ENCODE measurements at places on chromosomes 5 and 9.
A peak's percentile ranks its signal among the peaks of the same experiment; 100 is the strongest.

DNA sequence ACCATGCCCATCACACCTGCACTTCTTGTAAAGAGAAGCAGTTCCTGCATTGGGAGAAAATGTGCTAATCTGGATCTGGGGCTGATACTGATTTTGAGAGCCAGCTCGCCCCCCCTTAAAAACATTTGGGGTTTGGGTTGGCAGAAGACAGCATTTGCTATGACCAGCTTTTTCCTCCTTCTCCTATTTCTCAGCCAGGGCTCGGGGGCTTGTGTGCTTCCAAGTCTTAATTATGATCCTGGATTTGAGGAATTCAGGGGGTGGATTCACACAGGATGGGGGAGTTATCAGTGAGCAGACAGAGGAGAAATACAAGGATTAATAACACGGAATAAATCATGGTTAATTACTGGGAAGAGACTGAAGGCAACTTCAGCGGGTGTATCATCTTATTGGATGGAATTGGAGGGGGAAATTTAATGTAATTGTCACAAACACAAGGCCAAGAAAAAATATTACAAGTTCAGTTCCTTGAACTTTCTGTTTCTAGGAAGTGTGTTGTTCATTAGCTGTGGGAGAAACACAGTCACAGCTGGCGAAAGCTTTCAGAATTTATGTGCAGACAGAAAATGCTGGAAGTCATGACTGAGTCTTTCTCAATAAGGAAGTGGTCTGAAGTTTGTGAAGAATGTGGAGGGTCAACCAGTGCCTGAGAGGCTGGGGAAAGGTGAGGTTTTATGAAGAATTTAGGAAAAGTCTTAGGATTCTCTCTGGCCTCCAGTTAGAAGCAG lies 15.3 kb downstream of the C9orf152 start:
- DNase-seq: peak; percentile 91

DNA sequence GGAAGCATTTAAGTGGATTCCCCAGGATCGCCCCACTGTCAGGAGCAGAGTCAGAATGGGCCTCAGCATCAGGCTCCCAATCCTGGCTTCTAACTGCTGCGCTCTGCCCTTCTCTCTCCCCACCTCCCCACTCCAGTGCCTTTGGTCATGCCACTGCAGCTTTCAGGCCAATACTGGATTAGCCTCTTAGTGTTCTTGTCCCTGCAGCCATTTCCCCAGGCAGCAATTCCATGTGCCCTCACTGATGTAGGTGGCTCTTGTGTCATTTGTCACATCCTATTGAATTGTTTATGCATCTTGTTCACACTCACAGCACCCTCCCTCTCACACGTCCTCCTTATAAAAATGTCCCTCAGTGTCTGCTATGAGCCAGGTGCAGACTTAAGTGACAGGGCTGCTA lies 544.2 kb upstream of the DAP start:
- no peak for DNase-seq

DNA sequence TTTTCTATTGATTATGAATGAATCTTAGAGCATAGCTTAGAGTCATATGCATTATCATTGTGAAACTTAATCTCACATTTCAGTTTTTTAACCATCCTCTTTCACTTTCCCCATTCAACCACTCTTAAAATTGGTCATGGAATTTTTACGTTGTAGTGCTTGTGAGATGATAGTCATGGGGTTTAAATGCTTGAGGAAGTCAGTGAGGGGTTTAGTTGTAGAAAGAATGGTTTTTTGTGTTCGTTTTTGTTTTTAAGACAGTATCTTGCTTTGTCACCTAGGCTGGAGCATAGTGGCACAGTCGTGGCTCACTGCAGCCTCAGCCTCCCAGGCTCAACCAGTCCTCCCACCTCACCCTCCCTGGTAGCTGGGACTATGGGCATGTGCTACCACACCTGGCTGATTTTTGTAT lies 19.6 kb downstream of the UGCG start:
- no peak for DNase-seq

GRCh38 chr9:117714282-117714681 lies 10.1 kb downstream of the TLR4 start:
- DNase-seq: no peak

DNA sequence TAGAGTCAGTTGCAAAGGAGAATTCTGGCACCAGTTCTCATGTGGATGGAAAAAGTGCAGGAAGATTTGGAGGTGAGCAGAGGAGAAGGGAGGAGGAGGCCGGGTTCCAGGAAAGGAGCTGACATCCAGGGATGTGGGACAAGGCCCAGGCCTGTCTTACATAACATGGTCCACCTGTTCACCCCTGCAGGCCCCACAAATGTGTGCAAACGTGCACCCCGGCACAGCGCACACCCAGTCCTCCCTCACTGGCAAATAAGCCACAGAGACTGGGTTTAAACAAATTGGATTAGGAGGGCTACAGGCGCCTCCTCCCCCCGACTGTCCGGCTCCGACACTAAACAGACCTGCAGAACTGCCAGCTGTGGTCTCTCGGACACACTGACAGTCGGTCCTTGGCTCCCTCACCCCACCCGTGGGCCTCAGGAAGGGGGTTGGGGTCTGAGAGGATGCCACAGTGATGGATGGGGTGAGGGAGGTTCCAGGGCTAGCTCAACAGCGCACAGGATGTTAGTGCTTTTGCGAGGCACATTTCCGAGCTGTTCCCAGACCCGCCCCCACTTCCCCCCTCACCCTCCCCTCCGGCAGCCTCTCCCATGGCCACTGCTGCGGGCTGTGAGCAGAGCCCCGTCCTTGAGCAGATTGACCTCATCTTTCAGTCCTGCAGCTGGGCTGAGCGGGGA lies 43.4 kb upstream of the IL17B start:
- DNase-seq: peak; percentile 90

DNA sequence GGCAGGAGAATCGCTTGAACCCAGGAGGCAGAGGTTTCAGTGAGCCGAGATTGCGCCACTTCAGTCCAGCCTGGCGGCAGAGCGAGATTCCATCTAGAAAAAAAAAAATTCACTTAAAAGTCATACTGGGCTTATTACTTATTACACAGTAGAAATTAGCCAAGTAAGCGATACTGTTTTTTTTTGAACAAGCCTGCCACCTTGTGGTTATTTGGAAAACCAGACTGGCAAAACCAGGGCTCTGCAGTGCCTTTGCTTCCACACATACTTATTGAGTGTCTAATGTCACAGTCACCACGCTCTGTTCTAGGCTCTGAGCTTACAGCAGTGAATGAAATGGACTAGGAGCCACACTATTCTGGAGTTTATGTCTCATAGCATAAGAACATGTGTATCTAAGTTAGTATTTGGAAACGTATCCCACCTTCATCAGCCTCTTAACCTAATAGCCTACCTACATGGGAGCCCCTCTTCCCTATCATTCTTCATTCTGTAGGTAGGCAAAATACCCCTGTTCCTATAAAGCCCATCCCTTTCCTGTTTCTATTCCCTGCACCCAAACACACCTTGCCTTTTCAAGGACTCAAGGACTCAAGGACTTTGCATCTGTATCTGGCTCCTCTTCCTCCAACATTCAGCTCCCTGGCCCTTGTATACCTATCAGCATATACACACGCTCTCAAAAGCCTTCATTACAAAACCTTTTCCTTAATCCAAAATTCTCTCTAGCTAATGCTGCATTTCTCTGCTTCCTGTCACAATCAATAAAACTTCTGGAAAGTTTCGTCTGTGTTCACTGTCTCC lies 13.9 kb upstream of the BASP1 start:
- peak; percentile 91 for DNase-seq

GRCh38 chr9:105458404-105458803 lies 10.6 kb downstream of the FSD1L start:
- DNase-seq: no peak

DNA sequence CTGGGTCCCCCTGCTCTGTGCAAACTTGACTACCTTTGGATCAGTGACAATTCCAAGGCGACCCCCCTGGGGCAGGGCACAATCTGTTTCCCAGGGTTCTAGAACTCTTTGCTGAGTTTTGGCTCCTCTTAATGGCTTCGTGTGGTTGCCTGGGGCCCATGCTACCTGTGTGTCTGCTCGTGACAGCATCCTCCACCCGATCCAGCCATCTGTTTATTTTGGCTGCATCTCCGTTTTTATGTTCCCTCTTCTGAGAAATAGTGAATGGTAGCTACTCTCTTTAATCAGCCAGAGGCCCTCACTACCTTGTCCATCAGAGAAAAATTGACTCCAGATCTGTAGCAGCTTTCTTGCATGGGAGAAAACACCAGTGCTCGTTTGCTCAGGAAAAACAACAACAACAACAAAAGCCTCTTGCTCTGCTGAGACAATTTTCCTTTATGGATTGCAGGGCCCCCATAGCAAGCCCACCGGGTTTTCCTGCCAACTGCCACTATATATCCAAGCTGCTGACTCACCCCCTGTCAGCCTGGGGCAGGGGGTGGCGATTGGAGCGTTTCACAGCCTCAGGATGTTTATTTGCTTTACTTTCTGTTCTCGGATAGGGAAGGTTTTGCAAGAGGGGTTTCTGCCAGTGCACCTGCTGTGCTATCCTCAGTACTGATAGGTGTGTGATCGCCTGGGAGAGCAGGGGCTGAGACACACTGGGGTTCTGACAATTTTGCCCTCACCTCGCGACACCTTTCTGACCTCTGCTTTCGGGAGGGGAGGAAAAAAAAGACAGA lies 607.8 kb downstream of the BNC2 start:
- DNase-seq: peak; percentile 69

- peak; percentile 65 for DNase-seq
Measured at GRCh38 chr5:137822158-137822764, 45.4 kb upstream of the MYOT start.

DNA sequence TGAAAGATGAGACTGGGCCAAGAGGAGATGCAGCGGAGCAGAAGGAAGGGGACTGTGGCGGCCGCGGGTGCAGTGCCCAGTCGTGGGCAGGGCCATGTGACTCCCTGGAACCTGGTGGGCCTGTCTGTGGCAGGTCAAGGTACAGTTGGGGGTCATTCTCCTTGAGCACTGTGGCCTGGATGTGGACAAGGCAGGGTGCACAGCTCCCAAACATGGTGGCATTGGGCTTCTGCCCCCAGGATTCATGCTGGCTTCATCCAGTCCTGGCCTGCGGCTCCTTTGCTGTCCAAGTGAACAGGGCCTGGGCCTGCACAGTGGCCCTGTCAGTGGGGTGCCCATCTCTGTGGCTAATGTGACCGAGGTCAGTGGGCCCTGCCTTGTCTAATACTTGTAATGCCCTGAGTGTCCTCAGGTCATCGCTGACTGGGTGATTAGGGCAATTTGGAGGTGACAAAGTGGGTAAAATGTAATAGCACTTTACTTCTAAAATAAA lies 39.9 kb downstream of the CEP72 start:
- DNase-seq: no peak

Data from choroid plexus epithelial cell (primary cell).